Osteocyte (in vitro differentiated cells): ENCODE measurements at places on chromosomes 2 and 18. TPM values are rescaled to one million over a fixed set of nuclear protein-coding genes. Genes with fewer than 3 reads are reported as not detected.

GRCh38 chr2:212725180-212725579 is 186.6 kb upstream of the ERBB4 start:
- H3K4me3 ChIP-seq: no peak overlapping the region
- H3K27me3 ChIP-seq: peaks cover 5% of the 10 kb centered on the region
- no peak overlapping the region for H3K27ac ChIP-seq
- H3K4me1 ChIP-seq: peaks cover 2% of the 10 kb centered on the region

DNA sequence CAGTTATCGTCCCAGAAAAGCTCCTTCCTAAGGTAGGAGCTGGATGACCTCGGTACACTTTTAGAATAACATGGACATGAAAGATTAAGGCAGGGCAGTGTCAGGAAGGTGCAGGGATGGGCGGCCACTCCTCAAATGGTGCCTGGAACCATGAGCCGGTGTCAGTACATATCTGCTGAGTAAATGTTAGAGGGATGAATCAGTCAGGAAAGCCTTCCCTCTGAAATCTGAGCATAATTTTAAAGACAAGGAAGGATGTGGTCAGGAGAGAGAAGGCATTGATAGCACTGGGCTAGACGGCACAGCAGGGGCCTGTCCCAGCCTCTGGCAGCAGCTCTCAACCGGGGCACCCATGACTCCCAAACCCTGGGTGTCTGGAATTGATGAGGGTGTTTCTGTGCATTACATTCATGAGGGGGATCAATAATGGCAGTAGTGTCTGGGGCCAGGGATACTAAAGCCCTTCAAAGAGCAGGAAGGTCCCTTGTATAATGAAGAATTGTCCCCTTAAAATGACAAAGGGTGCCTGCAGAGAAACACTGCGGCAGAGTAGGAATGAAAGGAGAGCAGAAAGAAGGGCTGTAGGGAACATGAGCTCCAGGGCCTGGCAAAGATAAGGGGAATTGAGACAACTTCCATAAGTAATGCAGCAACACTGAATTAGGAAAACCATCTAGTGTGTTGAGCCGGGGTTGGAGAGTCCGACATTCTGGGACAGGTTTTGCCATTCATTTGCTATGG is 162.3 kb upstream of the REV1 start:
- H3K4me1 ChIP-seq: peaks cover 56% of the 10 kb centered on the region
- no peaks in the 10 kb centered on the region for H3K27me3 ChIP-seq
- H3K4me3 ChIP-seq: no peak overlapping the region

- DNase-seq: no peak
- H3K4me3 ChIP-seq: no peak overlapping the region
- no peak overlapping the region for H3K27ac ChIP-seq
- peaks cover 11% of the 10 kb centered on the region for H3K27me3 ChIP-seq
- peaks cover 4% of the 10 kb centered on the region for H3K4me1 ChIP-seq
Observed at GRCh38 chr2:118312969-118313756, 224.9 kb downstream of the INSIG2 start.

Gene DPP4
- total RNA-seq: not detected in 2 replicates

- H3K27ac ChIP-seq: no peak overlapping the region
- H3K4me3 ChIP-seq: no peak overlapping the region
- H3K4me1 ChIP-seq: peaks cover 19% of the 10 kb centered on the region
- H3K27me3 ChIP-seq: no peaks in the 10 kb centered on the region
- no peaks in the 10 kb centered on the region for H3K36me3 ChIP-seq
Observed at GRCh38 chr18:44502790-44503189, 177.9 kb upstream of the SETBP1 start.

Gene ZNF24
- 42.5 and 43.2 TPM in 2 replicates for total RNA-seq

DNA sequence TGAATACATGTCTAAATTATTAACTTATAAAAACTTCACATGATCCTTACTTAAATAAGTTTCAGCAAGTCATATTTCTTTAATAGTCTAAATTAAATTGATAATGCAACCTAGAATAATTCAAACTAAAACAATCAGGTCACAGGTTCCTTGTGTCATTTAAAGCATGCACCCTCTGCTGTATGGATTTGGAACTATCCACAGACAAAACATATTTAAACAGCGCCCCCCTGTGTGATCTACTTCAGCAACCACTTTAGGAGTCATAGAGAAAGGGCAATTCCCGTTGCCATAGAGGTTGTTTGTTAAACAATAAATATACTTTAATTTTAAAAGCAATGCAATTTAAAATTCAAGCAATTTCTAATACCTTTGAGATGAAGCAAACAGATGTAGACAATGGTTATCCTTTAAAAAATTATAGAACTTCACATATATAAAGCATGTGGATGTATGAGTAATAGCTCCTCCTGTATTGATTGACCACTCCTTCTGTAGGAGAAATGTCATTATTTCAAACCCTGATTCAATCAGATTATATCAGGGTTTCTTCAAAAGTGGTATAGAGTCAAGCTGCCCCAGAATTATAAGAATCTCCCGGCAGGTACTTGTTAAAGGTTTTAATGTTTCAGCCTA is 21.2 kb downstream of the GRB14 start:
- no peaks in the 10 kb centered on the region for H3K36me3 ChIP-seq
- no peak for DNase-seq
- no peak overlapping the region for H3K27ac ChIP-seq
- no peaks in the 10 kb centered on the region for H3K27me3 ChIP-seq

DNA sequence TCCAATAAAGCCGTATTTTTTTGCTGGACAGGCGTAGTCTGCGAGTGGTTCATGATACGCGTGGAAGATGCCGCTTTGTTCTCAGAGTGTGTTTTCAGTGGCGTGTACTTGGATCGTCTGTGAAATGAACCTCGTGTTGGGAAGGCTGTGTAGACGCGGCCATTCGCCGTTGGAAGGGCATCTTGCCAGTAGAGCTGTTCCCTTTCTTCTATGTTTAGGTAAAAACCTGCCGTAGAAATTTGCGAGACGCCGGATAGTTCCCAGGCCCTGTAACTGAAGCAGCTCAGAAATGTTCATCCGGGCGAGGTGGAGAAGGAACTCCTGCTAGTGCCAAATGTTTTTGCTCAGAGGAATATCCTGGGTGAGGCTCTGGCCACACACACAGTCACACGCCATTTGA is 133.6 kb downstream of the NFATC1 start:
- H3K27ac ChIP-seq: no peak overlapping the region
- DNase-seq: no peak
- H3K4me3 ChIP-seq: no peak overlapping the region
- H3K4me1 ChIP-seq: peaks cover 14% of the 10 kb centered on the region
- H3K27me3 ChIP-seq: peaks cover 8% of the 10 kb centered on the region
- no peaks in the 10 kb centered on the region for H3K36me3 ChIP-seq

- no peak overlapping the region for H3K4me3 ChIP-seq
- H3K36me3 ChIP-seq: no peaks in the 10 kb centered on the region
- DNase-seq: peak; percentile 64
- no peaks in the 10 kb centered on the region for H3K4me1 ChIP-seq
Observed at GRCh38 chr2:62423235-62423634, 82.8 kb downstream of the TMEM17 start.

DNA sequence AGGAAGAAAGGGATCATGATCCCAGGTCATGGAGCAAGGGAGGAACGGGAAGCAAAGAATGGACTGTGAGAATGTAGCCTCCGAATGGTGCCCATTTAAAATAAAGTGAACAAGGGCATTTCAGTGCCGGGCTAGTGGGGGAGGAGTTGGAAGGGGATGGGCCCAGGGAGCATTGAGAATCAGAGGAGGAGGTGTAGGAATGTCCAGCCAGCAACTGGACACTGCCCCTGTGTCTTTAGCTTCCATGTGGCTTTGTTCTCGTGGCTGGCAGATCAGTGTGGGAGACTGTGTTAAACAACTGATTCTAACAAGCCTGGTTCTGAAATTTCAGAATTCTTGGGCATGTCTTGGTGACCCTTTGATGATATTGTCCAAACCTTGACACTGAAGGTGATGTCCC is 1.4 kb upstream of the RNF103 start:
- peak overlapping the region; percentile 26 for H3K4me3 ChIP-seq
- H3K27ac ChIP-seq: no peak overlapping the region
- peaks cover 21% of the 10 kb centered on the region for H3K4me1 ChIP-seq
- DNase-seq: no peak
- H3K27me3 ChIP-seq: peaks cover 30% of the 10 kb centered on the region

- no peak overlapping the region for H3K4me3 ChIP-seq
- no peaks in the 10 kb centered on the region for H3K27me3 ChIP-seq
- H3K36me3 ChIP-seq: peaks cover 14% of the 10 kb centered on the region
- peak overlapping the region; percentile 43 for H3K27ac ChIP-seq
- DNase-seq: no peak
- H3K4me1 ChIP-seq: peaks cover 40% of the 10 kb centered on the region
Observed at GRCh38 chr2:168233726-168234406, 13.5 kb downstream of the STK39 start.

GRCh38 chr2:96503637-96504243 is 1.4 kb downstream of the NEURL3 start:
- H3K27ac ChIP-seq: no peak overlapping the region
- peak; percentile 81 for DNase-seq
- no peak overlapping the region for H3K4me3 ChIP-seq

- DNase-seq: no peak
- no peak overlapping the region for H3K4me3 ChIP-seq
- no peaks in the 10 kb centered on the region for H3K4me1 ChIP-seq
Observed at GRCh38 chr2:212770240-212770639, 231.6 kb upstream of the ERBB4 start.

Gene SFTPB
- not detected in 2 replicates for total RNA-seq

- H3K27ac ChIP-seq: no peak overlapping the region
- H3K36me3 ChIP-seq: no peaks in the 10 kb centered on the region
- peaks cover 12% of the 10 kb centered on the region for H3K27me3 ChIP-seq
Observed at GRCh38 chr2:11128243-11128951, 26.9 kb upstream of the SLC66A3 start.

DNA sequence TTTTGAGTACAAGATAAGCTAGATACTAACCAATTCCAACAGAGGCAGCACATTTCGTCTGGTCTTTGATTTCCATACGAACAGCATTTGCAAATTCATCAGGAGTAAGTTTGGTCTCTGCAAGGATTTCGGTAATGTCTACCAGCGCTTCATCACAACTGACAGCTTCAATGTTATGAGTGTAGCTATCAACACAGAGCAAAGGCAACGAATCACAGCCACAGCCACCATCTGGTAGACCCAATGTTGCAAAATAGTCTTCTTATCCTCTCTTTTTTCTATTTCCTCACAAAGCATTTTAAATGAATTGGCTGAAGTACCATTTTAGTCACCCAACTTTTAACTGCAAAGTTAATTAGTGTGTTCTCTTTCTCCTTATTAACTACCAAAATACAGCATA is 68.3 kb downstream of the REV1 start:
- peaks cover 21% of the 10 kb centered on the region for H3K4me1 ChIP-seq
- no peaks in the 10 kb centered on the region for H3K27me3 ChIP-seq
- no peak for DNase-seq
- H3K27ac ChIP-seq: peak overlapping the region; percentile 54

Gene BCL11A
- 9.7 and 10.7 TPM in 2 replicates for total RNA-seq

GRCh38 chr2:67631483-67631882 is 234.3 kb downstream of the ETAA1 start:
- H3K27ac ChIP-seq: no peak overlapping the region
- H3K4me3 ChIP-seq: no peak overlapping the region
- no peaks in the 10 kb centered on the region for H3K4me1 ChIP-seq

GRCh38 chr18:58980991-58981390 is 116.3 kb downstream of the ZNF532 start:
- H3K36me3 ChIP-seq: peaks cover 36% of the 10 kb centered on the region
- H3K4me3 ChIP-seq: no peak overlapping the region
- no peak overlapping the region for H3K27ac ChIP-seq
- DNase-seq: no peak
- no peaks in the 10 kb centered on the region for H3K27me3 ChIP-seq

DNA sequence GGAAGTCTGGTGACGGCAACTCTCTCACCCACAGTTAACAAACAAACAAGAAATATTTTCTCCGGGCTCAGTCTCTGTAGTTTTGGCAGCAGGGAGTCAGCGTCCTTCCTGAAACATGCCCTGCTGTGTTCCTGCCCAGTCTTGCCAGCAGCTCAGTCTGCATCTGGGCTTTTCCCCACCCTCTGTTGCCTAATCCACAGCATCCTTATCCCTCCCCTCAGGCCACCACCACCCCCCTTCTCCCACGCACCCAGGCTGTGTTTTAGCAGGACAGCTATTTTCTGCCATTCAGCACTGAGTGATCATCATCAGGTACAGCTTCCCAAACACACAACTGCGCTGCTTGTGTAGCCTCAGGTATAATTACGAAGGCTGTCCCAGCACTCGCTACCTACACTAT is 168.2 kb downstream of the DPP10 start:
- no peaks in the 10 kb centered on the region for H3K4me1 ChIP-seq
- DNase-seq: no peak
- H3K4me3 ChIP-seq: no peak overlapping the region
- no peak overlapping the region for H3K27ac ChIP-seq

- no peaks in the 10 kb centered on the region for H3K27me3 ChIP-seq
- H3K4me1 ChIP-seq: no peaks in the 10 kb centered on the region
- peaks cover 44% of the 10 kb centered on the region for H3K36me3 ChIP-seq
- no peak overlapping the region for H3K4me3 ChIP-seq
- DNase-seq: no peak
Observed at GRCh38 chr2:46555011-46555410, 75.6 kb downstream of the TMEM247 start.

Gene SDC1
- total RNA-seq: 11.1 and 11.6 TPM in 2 replicates

Gene KCNS3
- not detected in 2 replicates for total RNA-seq
